Testis (tissue), 5 donors: ENCODE measurements at places on chromosomes 3 and 15.

GRCh38 chr3:129039271-129040038 is 21.1 kb upstream of the GP9 start:
- DNase-seq: no peak

GRCh38 chr15:96122077-96123027 is 208.1 kb upstream of the NR2F2 start:
- peak; percentile 49 for DNase-seq

- no peak for DNase-seq
These were observed 197.3 kb downstream of the FHIT start for GRCh38 chr3:61053781-61054496.

- DNase-seq: no peak
These were observed 1.4 kb upstream of the AP4E1 start for GRCh38 chr15:50906954-50907600.

- no peak for DNase-seq
These were observed 27.3 kb upstream of the ABI3BP start for GRCh38 chr3:101020351-101021015.

- no peak for DNase-seq
These were observed 49.4 kb downstream of the CHCHD6 start for GRCh38 chr3:126753191-126754160.

- no peak for DNase-seq
These were observed 171.8 kb upstream of the ROPN1 start for GRCh38 chr3:124163689-124164088.

GRCh38 chr3:102020735-102021134 is 171.4 kb downstream of the NFKBIZ start:
- DNase-seq: no peak

DNA sequence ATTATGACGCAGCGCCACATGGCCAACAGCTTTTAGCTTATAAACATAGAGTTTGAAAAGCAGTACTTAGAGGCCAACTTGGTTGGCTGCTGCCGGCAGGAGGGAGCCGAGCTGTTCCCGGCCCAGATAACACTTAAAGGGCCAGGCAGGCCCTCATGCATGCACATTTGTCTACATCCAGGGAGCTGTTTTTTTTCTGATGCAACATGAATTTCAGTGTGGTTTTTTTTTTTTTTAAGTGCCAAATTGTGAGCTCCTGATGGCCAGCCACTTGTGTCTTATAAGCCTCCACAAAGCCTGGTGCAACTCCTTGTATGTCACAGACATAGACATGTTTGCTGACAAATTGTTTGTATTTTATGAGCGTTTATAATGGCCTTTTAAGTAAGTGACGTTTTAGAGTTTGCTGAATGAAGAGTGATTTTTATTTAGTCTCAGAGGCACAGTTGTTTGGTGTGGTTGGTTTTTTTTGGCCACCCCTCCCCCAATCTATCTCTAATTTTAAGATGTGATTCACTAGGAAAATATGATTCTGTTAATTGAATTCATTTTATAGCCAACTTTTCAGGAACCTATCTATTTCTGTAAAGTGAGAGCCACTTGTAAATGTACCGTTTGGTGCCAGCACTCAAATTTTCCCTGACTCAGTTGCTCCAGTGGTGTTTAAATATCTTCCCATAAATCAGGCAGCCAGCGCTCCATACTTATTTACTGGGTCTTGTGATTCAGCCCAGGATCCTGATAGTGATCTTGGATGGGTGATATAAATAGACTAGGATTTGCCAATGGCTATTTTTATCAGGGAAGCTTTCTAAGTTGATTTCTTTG is 134.3 kb downstream of the VGLL4 start:
- peak; percentile 90 for DNase-seq

DNA sequence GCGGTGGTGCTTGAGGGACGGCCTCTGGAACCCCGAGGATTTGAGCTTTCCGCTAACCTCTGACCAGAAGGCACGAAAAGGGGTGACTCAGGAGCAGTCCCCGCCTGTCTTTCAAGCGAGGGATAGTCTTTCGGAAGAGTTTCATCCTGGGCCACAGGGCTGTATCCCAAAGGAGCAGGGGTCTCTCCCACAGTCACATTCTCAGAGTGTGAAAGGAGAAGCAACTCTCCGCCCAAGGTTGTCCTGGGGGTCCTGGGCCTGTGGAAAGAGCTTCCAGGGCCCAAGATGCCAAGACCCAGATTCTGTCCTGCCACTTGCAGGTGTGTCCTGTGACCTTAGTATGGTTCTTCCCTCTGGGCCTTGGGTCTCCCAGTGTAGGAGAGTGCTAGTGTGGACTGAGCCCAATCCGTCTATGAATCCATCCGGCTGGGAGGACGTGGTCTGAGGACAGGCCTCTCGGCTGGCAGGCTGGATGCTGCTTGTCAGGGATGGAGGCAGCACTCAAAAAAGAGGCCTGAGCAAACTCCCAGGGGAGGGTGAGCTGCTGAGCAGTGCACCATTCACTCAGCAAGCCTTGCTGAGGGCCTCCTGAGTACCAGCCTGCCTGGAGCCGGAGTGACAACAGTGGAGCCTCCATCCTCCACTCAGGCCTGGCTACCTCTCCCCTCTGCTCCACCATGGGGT is 1.6 kb upstream of the DUSP7 start:
- no peak for DNase-seq

DNA sequence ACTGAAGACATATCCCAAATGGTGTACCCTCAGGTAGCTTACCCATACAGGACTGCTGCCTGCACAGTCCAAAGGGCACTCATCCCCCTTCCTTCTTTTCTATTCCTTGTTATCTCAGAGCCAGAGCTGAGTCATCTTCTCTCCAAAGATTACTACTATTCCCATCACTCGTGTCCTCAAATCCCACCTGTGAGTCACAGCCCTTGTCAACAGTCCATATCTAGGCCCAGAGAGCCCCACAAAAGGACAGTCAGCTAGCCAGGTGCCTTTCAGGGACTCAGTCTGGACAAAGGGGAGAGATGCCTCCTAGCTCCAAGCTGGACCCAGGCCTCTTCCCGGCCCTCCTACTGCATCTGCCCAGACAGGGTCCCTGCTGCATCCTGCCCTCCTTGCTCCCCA is 11.0 kb downstream of the PARP16 start:
- no peak for DNase-seq

GRCh38 chr3:182220013-182220412 is 508.3 kb downstream of the SOX2 start:
- no peak for DNase-seq

DNA sequence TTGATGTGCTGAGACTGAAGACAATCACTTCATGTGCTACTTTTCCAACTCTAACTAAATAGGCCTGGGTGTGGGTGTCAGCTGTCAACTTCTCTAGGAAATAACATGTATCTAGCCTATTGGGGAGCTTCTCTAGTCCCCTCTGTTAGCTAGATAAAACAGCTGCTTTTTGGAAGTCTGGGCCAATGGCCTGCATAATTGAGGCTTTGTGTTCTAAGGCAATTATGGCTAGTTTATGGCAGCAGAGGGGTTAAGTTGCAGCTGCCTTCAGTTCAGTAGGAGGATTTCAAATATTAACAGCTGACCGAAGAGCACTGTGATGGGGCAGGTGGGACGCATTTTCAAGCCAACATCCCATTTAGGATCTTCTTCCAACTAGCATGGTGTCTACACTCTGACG is 6.4 kb downstream of the COL8A1 start:
- no peak for DNase-seq

GRCh38 chr3:24419067-24419791 is 75.4 kb downstream of the THRB start:
- no peak for DNase-seq

DNA sequence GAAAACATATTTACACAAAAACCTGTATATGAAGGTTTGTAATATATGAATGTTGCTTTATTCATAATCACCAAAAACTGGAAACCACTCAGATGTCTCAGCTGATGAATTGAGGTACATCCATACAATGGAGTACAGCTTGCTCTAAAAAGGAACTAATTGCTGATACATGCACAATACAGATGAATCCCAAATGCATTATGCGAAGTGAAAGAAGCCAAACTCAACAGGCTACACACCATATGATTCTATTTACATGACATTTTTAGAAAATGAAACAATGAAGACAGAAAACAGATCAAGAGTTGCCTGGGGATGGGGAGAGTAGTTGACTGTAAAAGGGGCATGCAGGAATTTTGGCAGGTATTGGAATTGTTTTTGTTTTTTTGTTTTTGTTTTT is 95.5 kb downstream of the IQCH start:
- no peak for DNase-seq

- no peak for DNase-seq
These were observed 706.6 kb downstream of the NR2F2 start for GRCh38 chr15:97037080-97037479.

- no peak for DNase-seq
These were observed 14.9 kb downstream of the XYLB start for GRCh38 chr3:38361496-38361895.

DNA sequence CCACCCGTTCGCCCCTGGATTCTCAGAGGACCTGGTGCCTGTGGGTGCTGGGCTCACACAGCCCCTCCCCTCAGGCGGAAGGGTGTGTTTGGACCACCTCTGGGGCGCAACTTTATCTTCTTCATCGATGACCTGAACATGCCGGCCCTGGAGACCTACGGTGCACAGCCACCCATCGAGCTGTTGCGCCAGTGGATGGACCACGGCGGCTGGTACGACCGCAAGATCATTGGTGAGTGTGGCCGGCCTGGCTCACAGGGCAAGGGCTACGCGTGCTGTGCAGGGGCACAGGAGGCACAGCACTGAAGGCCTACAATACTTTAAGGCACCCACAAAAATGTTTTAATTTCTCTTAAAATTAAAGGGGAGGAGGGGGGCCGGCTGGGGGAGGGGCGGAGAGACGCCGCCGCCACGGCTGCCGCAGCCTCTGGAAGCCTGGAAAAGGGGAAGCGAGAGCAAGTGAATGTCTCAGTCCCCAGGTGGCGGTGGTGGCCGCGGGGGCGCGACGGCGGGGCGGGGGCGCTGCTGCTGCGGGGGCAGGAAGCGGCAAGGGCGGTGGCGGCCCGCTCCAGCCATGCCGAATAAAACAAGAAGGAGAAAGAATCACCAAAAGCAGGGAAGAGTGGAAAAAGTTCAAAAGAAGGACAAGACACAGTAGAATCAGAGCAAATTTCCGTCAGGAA is 56.8 kb downstream of the DNAH1 start:
- no peak for DNase-seq

DNA sequence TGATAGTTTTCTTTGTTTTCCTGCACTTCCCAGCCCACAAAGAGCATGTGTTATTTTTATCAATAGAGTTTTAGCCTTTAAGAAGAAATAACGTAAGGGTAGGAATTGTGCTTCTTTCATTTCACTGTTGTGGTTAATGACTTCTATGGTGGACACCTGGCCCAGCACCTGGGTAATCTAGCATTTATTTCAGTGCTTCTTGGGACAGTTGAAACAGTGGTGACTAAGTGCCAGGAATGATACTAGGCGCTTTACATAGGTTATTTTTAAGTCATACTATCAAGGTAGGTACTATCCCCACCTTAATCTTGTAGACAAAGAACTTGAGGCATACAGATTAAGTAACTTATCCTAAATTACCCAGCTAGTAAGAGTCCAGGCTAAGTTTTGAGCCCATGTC is 243.8 kb downstream of the SOX2 start:
- DNase-seq: no peak

DNA sequence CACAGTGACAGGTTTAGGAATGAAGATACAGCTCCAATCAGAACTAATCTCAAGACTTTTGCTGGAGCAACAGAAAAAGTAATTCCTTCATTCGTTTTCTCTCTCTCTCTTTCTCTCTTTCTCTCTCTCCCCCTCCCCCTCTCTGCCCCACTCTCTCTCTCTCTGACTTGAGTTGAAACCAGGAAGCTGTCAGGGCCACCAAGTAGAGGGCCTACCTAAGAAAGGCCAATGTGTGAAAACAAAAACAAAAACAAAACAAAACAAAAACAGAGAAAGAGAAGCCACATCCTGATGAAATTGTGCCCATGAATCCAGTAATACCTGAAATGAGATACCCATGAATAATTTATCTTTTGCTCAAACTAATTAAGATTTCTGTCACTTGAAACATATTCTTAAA is 72.9 kb downstream of the ATP8B4 start:
- no peak for DNase-seq

- no peak for DNase-seq
These were observed 190.8 kb upstream of the HES1 start for GRCh38 chr3:193945143-193945542.

DNA sequence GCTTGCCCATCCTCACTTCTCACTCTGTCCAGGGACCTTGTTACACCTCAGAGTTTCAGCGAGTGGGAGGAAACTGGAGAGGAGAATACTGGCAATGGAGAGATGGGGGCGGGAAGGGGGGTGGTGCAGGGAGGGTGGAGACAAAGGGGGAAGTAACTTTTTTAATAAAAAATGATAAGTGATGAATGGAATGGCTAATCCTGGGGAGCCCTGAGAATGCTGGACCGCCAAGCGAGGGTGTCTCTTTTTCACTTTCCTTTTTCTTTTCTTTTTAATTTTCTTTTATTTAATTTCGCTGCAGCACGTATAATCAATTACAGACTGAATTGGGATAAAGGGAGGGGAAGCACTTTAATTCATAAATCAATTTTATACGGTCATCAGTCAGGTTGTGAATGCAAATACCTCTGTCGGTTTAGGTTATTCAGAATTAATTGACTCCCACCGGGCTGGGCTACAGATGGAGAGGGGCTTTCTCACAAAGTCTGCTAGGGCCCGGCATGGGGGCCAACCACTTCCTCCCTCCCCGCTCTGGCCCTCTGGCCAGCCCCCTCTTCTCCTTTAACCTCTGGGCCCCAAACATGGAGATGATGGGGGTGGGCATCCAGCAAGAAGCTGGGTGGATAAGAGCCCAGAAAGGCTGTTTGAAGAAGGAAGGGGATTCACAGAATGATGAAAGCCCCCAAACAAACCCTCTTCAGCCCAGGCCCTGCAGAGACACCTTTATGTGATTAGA is 106.8 kb upstream of the BOC start:
- no peak for DNase-seq

DNA sequence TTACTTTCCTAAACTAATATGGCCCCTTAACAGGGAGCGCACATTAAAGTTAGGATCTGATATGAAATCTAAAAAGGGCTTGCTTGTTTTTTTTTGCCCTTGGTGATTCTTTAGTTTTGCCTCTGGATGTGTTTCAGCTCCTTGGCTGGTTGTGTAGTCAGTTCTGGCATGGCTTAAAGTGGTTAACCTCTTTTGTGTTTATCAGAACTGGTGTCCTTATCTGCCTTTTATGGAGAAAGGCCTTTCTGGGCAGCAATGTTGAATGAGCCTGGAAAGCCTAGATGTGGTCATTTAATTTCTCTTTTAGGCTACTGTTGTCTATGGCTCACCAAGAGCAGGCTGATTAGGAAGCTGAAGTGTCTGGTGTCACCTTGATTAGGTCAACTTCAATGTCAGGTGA is 254.5 kb upstream of the ROPN1 start:
- no peak for DNase-seq
